ENCODE measurements at places on chromosomes 2 and 18.

GRCh38 chr2:42979416-42979869 lies 187.1 kb upstream of the HAAO start:
- no peak for DNase-seq

DNA sequence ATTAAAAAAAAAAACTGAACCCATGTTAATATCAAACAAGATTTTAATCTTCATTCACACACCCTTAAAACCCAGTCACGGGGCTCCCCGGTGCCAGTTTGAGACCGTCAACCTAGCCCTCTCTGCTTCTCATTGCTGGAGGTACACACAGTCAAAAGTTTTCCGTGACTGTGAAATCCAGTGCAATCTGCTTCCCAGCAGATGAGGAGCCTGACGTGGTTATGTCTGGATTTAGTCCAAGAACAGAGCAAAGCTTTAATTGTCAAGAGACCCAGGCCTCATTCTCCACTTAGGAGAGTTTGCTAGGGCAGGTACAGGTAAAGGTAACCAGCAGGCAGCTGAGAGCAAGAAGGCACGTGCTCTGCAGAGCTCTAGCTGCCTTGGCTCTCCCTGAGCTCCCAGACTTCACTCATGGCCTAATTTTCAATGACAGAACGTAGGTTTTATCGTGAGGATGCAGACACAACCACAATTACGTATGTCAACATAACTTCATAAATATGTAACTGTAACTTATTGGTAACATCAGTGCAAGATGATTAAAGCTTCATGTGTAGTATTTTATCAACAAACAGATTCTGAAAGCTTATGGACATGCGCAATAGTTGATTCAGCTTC lies 56.3 kb downstream of the SLC16A14 start:
- DNase-seq = no peak

- DNase-seq = no peak
These were observed 273.2 kb downstream of the MTX2 start for GRCh38 chr2:176542476-176542875.

DNA sequence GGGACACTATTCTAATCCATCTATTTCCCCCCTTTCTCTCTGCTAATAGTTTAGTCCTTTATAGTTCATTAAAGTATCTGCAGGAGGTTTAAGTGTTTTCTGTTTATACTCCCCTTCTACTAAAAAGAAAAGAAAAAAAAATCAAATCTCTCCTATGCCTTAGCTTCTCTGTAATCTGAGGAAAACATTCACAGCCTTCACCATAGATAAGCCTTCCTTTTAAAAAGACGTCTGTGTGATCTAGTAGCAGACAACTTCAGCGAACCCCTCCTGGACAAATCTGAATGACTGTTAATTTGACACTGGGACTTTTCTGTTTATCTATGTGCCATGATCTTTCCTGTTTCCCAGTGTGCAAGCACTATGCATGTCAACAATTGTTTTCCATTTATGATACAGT lies 70.4 kb upstream of the CDH19 start:
- no peak for DNase-seq

- DNase-seq = no peak
These were observed 99.8 kb upstream of the KCNH7 start for GRCh38 chr2:162938387-162938786.

DNA sequence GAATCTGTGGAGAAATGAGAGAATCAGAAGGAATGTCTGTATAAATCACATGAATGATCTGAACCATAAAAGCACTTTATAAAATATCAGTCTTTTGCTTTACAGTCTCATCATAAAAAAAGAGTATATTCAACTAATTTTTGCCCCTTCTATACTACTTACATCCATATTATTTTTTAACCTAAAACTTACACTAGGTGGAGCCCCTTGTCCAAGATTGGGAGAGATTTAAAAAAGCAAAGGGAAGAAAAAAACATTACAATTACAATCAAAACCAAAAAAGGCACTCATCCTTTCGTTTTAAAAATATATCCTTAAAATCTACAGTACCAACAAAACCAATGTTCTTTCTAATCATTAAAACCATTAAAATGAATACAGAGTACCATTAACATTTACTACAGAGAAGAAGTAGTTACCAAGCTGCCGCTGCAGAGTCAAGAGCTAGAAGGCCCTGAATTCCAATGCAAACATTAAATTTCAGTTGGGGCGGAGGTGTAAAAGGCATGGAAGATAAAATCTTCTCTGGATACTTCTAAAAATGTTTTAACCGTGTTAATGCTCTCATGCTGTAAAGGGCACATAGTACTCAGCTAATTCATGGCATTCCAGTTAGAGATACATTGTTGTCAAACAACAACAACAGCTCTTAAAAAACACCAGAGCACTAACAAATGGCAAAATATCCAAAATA lies 56.7 kb upstream of the EPB41L3 start:
- no peak for DNase-seq

GRCh38 chr2:36404318-36404717 lies 48.7 kb downstream of the CRIM1 start:
- DNase-seq = no peak

- no peak for DNase-seq
These were observed 22.7 kb downstream of the RNF152 start for GRCh38 chr18:61870151-61870550.

- no peak for DNase-seq
These were observed 27.1 kb upstream of the TFPI start for GRCh38 chr2:187581125-187581896.

DNA sequence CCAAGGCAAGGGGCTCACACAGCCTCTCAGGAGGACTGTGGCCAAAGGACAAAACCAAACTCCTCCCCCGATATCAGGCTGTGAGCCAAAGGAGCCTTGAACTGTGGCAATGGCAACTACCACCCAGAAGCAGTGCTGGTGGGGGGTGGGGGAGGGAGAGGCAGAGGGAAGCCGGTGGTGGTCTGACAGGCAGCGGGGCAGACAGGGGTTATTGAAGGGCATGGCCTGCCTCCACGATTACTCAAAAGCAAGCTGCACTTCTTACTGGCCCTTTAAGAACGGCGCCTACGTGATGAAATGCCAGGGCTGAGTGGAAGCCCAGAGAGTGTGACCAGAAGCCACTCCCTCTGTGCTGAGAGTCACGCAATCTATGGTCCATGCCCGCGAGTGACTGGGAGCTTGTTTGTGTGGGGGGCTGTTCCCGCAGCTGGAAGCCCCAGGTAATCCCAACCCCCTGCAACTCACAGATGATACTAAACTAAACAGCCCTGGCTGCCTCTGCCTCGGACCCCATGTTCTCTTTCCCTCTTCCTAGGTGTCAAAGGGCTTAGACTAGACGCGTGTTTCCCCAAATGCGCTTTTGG lies 128.2 kb upstream of the CXCR4 start:
- no peak for DNase-seq

GRCh38 chr18:23596183-23596582 lies 9.9 kb upstream of the NPC1 start:
- DNase-seq = no peak

GRCh38 chr2:176997074-176997791 lies 215.4 kb upstream of the HNRNPA3 start:
- DNase-seq = no peak

- no peak for DNase-seq
These were observed 10.6 kb downstream of the ZFP36L2 start for GRCh38 chr2:43215673-43216255.

GRCh38 chr18:76679945-76680344 lies 142.4 kb upstream of the ZNF236 start:
- DNase-seq = no peak
